ENCODE measurements at places on chromosomes 16 and 17.

- no peak for DNase-seq
These were observed 3.4 kb upstream of the HP start for GRCh38 chr16:72050769-72051464.

DNA sequence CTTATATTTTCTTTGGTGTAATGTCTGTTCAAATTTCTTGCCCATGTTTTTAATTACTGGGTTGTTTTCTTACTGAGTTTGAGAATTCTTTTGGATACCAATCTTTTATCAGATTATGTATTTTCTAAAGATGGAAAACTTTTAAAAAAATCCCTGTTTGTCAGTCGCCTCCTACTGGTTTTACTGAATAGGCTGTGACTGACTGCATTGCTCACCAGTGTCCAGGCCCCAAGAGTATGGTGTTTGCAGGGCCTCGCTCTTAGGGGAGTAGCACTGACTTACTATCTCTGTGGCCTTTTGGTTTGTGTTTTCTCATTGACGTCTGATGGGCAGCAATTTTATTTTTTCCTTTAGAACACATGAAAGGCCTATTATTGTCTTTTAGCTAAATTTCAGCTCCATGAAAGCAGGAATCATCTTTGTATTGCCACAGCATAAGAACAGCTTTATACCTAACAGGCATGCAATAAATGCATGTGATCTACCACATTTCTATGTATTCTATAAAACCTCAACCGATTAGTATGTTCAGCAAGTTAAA, 188.4 kb downstream of the AATF start:
- DNase-seq: no peak

- DNase-seq: peak; percentile 77
These were observed 112.4 kb downstream of the SPECC1 start for GRCh38 chr17:20121359-20122253.

DNA sequence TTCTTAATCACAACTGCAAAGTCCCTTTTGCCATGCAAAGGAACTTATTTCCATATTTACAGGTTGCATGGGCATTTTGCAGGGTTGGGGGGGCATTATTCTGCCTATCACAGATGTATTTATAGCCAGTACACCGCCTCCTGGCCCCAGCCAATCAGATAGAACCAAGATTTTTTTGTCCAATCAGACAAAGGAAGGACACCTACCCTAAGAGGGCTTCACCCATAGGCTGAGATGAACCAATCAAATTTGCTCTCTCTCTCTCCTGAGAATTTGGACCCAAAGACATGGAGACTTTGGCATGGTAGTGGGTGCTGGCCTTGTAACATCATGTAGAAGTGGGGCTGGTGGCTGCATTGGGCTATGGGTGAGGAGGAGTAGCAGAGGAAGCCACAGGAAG, 3.9 kb upstream of the KCNG4 start:
- DNase-seq: no peak

DNA sequence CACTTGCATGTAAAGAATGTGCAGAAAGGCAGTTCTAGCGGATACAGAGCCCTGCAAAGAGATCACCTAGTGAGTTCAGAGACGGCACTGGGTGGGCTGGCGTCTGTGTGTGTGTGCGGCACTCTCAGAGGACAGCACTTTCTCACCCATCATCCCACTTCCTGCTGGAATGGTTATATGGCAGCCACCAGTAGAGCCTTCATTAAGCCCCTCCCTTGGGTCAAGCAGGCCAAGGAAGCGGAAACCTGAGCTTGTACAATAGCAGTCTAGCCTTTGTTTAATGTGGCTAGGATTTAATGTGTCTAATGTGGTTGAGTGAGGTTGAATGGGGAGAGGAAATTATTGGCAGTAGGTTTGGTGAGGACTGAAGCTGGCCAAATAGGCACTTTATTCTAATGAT, 88.3 kb upstream of the ELAC2 start:
- DNase-seq: no peak

GRCh38 chr17:73338050-73338521, 26.3 kb upstream of the CDC42EP4 start:
- DNase-seq: no peak

DNA sequence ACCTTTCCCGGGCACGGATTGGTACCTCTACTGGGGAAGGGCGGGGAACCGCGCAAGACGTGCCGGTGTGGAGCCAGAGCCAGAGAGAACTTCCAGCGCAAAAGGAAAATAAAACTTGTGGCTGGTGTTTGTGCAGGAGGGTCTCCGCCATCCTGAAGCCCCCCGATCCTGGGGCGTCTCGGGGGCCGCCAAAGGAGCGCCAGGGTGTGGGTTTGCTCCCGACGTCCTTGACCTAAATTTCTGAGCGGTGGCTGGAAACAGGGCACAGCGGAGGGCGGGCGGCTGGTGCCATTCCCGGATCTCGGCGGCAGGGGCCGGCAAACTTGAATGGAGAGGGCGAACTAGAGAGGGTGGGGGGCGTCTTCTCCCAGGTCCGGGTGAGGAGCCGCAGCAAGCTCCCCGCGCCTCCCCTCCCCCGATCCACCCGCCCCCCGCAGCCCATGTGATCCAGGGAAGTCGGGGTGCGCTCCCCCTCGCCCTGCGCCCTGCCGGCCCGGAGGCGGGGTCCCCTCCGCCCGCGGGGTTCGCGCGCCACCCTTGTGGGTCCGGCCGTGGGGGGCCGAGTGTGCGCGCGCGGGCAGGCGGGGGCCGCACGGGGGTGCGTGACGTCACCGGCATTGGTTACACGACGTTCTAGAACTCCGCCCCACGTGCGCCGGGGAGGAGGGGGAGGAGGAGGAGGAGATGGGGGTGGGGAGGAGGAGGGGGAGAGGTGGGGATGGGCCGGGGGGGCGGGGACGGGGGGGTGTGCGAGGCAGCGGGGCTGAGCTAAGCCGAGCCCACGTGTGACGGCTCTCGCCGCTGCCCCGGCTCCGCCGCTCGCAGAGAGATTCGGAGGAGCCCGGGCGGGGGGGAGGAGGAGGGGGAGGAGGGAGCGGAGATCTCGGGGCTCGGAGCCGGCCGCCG, at the start of gene MSI2:
MSI2 (plus strand) TSS at position 748 of the 906 bp plus-strand sequence. CDS start 220 bp downstream, outside the sequence.
- DNase-seq: peak; percentile 92

DNA sequence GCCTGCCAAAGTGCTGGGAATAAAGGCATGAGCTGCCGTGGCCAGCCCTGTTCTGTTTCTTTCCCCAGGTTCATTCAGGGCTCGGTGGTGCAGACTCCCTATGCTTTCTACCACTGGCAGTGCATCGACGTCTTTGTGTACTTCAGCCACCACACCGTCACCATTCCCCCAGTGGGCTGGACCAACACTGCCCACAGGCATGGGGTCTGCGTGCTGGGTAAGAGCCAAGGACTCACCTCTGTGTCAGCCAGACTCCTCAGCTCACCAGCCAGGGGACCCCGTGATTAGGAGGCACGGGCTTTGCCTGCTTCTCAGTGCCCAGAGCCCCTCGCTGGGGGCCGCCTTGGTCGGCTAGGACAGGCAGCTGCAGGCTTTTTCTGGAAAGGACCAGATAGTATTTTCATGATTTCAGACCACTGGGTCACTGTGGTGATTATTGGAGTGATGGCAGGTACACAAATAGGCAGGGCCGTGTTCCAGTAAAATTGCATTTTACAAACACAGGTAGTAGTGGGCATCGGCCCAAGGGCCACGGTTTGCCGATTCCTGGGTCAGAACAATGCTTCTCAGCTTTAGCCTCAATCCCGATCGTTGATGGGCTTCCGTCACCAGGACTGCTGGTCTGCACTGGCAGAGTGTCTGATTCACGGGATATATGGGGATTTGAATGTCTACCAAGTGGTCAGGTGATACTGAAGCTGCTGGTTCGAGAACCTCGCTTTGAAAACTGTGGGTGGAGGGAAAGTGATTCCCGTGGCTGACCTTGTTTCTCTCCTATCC, 5.0 kb downstream of the ENGASE start:
- no peak for DNase-seq

DNA sequence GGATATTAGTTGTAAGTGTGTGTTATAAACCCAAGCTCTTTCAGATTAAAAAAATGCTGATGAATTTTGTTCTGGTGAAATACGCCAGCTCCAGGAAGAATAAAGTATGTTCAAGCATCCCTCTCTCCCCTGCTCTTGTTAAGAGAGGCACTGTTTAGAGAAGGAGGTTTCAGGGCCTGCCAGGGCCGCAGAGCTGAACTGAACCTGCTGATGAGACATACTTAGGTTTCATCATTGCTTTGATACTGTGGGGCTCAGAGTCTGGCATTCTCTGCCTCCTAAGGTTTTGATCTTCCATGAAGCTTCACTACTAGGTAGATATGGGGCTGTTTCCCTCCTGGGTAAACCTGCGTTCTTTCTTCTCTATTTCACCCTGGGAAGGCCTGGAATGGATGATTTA, 175.3 kb upstream of the FAM20A start:
- no peak for DNase-seq

- DNase-seq: no peak
These were observed 6.1 kb downstream of the ABR start for GRCh38 chr17:1173432-1174262.

DNA sequence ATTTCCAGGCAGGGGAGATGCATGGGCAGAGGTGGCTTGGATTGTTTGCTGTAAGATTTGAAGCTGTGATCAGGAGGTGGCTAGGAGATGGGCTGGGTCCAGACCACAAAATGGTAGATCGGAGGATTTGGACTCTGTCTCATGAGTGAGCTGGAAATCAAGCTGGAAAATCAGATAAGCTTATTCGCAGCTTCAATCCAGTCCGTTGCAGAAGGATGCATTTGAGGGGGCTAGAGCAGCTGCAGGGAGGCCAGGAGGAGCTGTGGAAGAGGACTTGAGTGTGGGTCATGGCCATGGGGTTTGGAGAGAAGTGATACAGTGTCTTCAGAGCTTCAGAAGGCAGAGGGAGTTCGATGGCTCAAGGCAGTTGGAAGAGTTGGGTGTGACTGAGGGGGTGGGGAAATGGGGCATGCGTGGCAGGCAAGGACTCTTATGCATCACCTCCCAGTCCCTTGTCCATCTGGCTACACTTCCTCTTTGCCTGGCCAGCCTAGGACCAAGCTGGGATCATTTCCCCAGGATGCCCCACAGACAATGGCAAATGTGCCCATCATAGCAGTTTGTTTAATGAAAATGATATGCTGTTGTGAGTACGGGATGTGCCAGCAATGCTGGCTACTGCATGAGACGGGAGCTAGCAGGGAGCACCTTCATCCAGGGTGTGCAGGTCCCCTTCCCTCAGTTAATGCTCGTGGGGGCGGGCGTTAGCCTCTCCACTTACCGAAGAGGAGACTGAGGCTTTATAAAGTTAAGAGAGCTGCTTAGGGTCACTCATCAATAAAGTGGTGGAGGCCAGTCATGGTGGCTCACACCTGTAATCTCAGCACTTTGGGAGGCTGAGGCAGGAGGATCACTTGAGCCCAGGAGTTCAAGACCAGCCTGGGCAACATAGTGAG, 20.6 kb downstream of the QPRT start:
- no peak for DNase-seq

GRCh38 chr16:8867216-8867931, 1.4 kb downstream of the CARHSP1 start:
- peak; percentile 41 for DNase-seq

- DNase-seq: peak; percentile 4
These were observed 777 bp upstream of the MOSMO start for GRCh38 chr16:22007159-22007508.

- DNase-seq: no peak
These were observed 352.6 kb downstream of the WWOX start for GRCh38 chr16:78452025-78452555.

- DNase-seq: no peak
These were observed 263.2 kb downstream of the KIF2B start for GRCh38 chr17:54085934-54086333.

GRCh38 chr17:8740486-8740885, 4.2 kb downstream of the CCDC42 start:
- DNase-seq: peak; percentile 42

DNA sequence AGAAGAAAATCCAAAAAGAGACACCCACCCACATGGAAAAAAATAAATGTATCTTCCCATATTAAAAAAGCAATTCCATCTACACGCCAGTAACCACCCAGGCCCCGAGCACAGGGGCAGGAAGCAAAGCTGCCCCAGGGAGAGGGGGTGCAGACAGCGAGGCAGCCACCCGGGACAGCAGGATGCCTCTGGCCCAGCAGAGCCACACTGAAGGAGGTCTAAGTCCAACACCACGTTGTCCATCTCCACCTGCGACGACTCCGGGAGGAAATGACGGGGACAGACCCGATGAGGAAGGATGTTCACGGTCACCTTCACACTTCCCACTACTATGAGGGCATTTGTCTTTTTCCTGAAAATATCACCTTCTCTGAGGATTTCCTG, 14.4 kb upstream of the CYTH1 start:
- no peak for DNase-seq

DNA sequence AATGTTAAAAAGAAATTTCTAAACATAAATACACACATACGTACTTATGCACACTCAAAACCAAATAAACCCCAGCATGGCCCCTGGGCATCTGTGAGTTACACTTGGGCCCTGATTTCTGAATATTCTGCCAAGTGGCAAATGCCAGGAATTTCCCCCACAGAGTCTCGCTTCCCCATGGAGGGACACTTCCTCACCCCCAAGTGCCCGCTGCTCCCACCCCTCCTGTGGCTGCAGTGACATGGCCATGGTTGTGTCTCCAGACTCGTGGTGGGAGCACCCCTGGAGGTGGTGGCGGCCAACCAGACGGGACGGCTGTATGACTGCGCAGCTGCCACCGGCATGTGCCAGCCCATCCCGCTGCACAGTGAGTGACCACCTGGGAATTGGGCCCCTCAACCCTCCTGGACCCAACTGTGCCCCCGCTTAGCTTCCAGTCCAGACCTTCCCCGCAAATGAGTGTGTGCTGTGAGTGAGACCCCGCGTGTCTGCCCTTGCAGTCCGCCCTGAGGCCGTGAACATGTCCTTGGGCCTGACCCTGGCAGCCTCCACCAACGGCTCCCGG, 4.0 kb downstream of the ITGAD start:
- DNase-seq: no peak

DNA sequence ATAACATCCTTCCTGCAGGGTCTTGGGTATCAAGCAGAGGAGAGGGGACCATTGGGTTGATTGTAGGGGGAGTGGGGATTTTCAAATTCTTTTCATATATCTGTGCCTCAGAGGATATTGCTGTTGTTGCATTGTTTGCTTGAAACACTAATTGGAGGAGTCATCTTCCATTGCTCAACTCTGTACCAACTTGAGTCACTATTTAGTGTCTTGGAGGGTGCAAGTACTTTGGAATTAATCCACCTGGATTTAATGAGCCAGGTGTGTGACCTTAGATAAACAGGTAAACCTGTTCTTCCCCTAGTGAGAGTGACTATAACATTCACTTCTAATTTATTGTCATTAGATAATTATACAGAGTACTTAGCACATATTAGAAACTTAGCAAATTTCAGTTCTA, 151.3 kb upstream of the CNTNAP4 start:
- no peak for DNase-seq

GRCh38 chr16:73161977-73162376, 114.0 kb upstream of the ZFHX3 start:
- DNase-seq: no peak

- DNase-seq: no peak
These were observed 969.1 kb upstream of the CDH8 start for GRCh38 chr16:63005356-63005755.

Measured in stimulated activated CD4-positive, alpha-beta T cell treated with anti-CD3 and anti-CD28 coated beads, Interleukin-15, amount 100 ng/mL, for 24 hours (primary cell).